ENCODE measurements at places on chromosomes 12 and 14.

- no peak for DNase-seq
Measured at GRCh38 chr14:74475678-74476077, 17.4 kb downstream of the NPC2 start.

GRCh38 chr12:89363084-89363483, 10.8 kb upstream of the DUSP6 start:
- DNase-seq, result no peak

DNA sequence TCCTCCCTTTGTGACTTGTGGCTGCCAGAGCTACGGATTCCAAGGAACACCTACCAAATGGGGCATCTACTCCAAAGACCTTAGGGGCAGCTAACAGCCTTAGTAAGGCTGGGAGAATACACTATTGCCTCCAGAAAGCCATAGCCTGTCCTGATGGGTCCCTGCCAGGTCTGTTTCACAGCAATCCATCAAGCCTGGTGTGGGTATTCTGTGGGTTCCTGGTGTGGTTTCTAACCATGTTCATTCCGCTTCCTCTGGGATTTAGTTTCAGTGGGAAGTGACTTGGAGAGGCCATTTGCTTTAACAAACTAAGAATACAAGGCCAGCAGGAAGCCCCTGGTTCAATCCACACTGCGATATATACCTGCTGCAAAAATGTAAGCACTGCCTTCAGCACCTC, 220.5 kb downstream of the FOXN3 start:
- no peak for DNase-seq

- DNase-seq, result no peak
Measured at GRCh38 chr12:42760550-42760949, 171.0 kb upstream of the PRICKLE1 start.

DNA sequence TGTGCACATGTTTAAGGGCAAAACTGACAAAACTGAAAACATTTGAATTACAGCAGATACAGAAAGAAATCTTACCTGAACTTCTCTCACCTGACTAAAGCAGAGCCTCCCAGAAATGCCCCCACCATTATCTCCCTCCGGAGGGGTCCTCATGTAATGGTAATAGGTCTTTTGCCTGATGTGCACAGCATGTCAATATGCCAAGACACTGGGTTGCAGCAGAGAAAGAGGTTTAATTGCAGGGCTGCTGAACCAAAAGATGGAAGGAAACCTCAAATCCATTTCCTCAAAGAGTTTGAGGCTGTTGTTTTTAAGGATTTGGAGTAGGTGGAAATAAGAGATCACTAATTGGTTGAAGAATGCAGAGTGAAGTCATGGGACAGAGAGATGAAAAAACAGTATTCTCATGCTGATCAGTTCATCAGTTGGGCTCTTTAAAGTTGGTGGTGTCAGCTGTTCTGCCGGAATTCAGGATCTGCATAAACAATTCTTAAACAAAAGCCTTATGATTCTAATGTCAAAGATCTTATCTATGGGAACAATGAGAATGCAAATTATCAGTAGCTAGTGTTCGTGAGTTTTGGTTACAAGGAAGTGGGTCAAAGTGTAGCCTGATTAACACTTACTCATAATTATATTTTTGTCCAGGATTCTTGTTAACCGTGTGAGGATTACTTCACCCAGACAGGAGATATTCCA, 18.2 kb downstream of the ANG start:
- no peak for DNase-seq

DNA sequence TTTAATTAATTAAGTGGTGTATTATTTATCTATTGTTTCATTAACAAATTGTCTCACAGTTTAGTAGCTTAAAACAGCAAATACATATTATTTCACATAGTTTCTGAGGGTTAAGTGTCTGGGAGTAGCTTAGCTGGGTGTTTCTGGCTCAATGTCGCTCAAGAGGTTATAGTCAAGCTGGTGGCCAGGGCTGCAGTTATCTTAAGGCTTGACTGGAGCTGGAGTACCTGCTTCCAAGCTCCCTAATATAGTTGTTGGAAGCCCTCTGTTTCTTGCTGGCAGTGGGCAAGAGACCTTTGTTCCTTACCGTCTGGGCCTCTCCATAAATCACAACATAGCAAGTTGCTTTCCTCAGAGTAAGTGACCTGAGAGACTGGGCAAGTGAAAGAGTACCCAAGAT, 66.6 kb downstream of the RAD51B start:
- DNase-seq, result no peak

DNA sequence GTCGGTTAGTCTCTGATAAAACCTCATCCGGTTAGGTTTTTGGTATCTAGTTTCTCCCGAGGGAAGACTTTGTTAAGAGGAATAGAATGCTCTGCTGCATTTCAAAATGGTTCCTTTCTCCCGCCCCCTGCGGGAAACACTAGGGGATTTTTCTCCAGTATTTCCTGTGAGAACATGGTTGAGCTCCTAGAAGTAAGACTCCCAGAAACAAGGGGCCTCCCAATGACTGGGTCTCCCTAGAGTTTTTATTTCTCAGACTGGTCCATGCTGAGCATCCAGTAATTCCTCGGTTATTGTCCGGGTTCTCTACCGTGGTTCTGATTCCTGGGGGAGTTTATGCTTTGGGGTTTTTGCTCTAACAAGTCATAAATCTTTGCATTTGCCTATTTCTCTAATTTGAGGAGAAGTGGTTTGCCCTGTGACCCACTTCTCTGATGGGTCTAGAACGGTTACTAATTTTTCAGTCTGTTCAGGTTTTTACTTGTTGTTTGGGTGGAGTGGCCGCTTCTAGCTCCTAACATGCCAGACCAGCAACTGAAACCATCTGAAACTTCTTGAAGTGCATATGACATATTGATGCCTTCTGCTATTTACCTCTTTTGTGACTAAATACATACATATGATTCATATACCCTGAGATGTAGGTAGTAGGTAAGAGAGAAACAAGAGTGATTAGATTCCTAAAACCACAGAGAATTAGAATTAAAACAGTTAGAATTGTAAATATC, 25.1 kb downstream of the TESPA1 start:
- no peak for DNase-seq

DNA sequence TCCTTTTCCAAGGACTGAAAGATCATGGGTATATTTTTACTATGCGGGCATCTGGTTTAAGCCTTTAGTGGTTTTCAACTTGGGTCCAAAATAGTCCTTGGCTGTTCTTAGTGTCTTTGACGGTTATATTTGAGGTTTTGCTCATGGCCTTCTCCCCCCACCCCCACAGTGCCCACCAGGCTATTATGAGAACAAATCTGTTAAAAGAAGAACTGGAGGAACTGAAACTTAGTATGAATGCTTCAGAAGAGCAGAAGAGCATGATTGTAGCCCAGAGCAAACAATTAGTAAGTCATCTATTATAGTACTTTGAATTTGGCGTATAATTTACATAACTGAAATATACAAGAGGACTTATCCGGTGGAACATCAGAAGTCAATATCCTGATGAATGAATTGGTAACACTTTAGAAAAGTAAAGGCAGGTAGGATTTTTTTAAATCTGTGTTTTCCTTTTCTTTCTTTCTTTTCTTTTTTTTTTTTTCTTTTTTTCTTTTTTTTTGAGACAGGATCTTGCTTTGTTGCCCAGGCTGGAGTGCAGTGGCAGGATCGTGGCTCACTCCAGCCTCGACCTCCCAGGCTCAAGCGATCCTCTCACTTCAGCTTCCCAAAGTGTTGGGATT, 71.8 kb upstream of the BCAT1 start:
- DNase-seq, result no peak

GRCh38 chr14:33408291-33408690, 469.6 kb downstream of the NPAS3 start:
- DNase-seq, result no peak

- no peak for DNase-seq
Measured at GRCh38 chr12:102475355-102475754, 5.0 kb downstream of the IGF1 start.

DNA sequence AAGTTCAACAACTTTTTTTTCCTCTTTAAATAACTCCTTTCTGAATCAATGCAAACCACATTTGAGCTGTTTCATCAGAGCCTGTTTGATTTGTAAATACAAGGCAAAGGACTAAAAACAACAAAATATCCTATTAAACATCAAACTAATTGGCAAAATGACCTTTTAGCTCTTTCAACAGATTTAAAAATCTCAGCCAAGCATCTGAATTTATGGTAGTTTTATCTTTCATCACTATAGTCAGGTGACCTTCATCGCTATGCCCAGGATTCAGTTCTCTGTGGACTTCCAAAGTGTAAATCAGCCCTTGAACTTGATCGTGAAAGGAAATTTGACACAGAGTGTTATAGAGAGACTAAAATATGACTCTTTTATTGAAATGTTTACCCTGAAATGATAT, 1554.5 kb upstream of the FLRT2 start:
- DNase-seq, result no peak

- no peak for DNase-seq
Measured at GRCh38 chr12:3671330-3672112, 81.4 kb downstream of the CRACR2A start.

GRCh38 chr14:71725922-71726579, 206.2 kb upstream of the RGS6 start:
- no peak for DNase-seq

- DNase-seq, result no peak
Measured at GRCh38 chr12:56104815-56105608, 653 bp downstream of the PA2G4 start.

- no peak for DNase-seq
Measured at GRCh38 chr12:115638733-115639647, 638.5 kb downstream of the MED13L start.

GRCh38 chr12:32120419-32120818, 13.8 kb downstream of the BICD1 start:
- no peak for DNase-seq

GRCh38 chr12:50529345-50529744, 24.6 kb downstream of the DIP2B start:
- no peak for DNase-seq

GRCh38 chr14:94164685-94165431, 9.3 kb upstream of the PPP4R4 start:
- no peak for DNase-seq

- DNase-seq, result no peak
Measured at GRCh38 chr12:95763809-95764253, 26.7 kb downstream of the NTN4 start.

DNA sequence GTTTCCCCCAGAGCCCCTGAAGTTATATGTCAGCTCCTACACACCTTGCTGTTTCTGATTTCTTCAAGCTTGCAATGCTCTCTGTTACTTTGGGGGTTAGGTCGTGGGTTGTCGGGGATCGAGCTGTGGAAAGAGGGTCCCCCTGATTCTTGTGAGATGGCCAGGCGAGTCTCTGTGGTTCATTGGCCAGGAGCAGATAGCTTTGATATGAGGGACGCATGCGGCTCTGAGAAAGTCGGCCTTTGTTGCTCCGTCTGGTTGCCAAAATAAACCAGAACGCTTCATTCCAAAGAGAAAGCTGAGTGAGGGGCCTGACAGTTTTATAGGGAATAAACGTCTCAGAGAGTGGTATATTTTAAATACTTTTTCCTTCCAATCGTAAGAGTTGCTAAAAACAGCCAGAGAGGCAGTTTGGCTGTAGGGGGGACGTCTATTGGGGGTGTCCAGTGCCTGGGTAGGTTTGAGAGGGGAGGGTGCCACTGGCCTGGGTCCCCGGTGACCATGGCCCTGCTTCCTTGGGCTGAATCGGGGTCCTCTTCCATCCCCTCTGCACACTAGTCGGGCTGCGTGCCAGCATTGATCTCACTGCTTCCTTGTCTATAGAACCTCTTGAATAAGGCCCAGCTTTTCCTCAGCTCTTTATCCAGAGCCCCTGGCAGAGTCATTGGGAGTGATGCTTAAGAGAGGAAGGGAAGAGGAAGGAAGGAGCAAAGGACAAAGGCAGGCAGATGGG, 18.9 kb downstream of the CCND2 start:
- no peak for DNase-seq

DNA sequence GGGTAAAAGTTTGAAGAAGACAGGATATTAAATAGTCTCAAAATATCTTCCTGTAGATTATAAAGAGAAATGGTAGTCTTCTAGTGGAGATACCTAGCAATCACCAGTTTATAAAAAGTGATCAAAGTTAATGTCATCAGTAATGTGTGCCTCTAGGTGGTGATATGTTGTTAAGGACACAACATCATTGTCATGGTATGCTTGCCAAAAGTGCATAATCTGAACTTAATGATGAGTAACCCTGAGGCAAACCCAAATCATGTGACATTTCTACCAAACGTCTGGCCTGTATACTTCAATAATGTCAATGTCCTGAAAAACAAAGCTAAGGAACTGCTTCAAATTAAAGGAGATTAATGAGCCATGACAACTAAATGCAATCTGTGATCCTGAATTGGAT, 214.7 kb downstream of the PHLDA1 start:
- DNase-seq, result no peak

- no peak for DNase-seq
Measured at GRCh38 chr12:42267413-42268190, 29.6 kb upstream of the YAF2 start.

DNA sequence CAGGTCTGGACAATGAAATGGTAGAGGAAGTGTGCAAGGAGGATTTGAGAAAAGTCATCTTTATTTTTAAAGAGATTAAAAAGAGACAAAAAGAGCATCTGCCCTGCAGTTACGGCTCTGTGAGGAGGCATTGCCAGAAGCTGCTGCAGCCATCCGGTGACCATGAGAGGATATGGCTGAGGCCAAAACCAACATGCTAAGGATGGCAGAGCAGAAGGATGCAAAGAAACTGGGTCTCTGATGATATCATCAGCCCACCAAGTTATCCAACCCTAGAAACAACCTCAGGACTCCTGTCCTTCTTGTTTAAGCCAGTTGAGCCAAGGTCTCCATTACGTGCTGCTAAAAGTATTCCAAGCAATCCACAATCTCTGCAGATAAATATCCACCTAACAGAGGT, 48.0 kb upstream of the CCND2 start:
- DNase-seq, result no peak

GRCh38 chr12:89469361-89469760, 55.2 kb downstream of the GALNT4 start:
- no peak for DNase-seq

GRCh38 chr12:31868965-31869364, 90.2 kb upstream of the RESF1 start:
- DNase-seq, result no peak

DNA sequence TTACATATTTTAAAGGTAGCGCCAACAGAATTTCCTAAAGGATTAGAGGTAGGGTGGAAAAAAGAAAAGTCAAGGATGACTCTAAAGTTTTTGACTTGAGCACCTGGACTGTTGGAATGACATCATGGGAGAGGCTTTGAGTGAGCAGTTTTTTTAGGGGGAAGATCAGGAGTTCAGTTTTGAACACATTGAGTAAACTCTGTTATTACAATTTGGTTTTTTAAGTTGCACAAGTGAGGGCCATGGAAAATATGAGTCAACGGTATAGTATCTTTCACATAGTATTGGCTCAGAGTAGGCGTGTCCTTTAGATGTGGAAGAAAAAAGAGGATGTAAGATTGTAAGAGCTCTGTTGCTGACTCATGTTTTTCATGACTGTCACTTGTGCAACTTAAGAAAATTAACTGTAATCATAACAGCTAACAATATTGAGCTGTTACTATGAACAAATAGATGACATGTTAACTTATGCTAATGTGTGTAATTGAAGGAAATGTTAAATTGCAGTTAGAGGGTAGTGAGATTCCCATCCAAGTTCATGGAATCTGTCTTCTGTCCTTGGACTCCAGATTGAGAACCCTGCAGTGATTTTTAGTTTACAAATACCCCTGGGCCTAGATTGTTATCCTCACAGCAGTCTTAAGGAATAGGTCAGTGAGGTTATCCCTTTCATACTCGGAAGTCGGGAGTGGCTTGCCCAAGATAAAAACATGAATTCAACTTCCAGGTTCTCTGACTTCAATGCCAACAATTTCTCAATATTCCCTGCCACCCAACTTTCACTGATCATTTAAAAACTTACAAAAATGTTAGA, 48.2 kb upstream of the ATP2B1 start:
- no peak for DNase-seq

Data from NCI-H1930 (cell line).